ENCODE measurements at places on chromosomes 7 and 10.
A peak's percentile ranks its signal among the peaks of the same experiment; 100 is the strongest.

GRCh38 chr7:134693256-134693655, 46.6 kb downstream of the BPGM start:
- no peak for DNase-seq

DNA sequence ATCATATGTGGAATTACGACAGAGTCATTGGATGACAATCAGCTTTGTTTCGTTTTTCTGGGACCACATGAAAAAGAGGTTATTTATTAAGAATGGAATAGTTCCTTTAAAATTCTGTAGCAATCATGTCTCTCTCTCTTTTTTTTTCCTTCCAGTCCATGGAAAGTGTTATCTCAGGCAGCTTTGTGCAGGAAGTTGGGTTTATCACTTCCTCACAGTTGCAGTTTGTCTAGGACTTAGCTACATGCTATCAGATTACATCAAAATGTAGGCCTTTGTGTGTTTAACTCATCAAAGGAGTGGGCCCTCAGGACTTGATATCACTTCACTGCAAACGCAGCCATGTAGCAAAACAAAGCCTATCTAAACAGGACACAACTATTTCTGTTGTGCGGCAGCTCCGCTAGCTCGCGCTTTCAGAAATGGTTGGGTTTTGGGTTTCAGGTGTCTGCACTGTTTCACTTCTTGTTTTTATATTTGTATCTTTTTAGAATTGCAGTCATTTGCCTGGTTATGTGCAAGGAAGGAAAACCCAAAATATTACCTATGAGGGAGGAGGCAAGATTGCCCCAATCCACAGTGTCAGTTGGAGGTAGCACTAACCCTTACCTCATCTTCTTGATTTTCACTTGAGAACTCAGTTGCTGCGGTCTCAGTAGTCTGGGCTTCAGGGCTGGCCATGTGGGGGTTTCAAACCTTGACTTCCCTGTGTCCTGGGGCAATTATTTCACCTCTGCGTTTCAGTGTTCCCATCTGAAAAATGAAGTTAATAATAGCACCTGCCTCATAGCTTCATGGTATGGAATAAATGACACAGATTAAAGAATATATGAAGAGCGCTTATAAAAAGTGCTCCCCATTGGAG, 66.7 kb downstream of the HHEX start:
- no peak for DNase-seq

- no peak for DNase-seq
Observed at GRCh38 chr10:98055841-98056516, 25.6 kb upstream of the CRTAC1 start.

DNA sequence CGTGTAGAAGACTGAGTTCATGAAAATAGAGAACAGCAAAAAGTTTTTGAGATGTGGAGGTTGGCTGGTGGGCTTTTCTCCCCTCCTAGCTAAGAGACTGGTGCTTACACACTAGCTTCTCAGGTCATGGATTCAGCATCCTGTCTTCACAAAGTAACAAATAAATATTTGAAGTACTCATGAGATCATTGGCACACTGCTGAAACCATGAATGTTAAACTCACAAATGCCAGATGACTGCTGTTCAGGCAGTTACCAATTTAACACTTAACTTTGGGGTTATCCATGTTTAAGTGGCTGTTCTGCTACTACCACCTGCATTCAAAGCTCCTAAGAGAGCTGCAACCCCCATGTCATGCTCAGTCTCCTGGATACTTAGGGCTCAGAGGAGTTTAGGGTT, 119.0 kb upstream of the BET1 start:
- no peak for DNase-seq

DNA sequence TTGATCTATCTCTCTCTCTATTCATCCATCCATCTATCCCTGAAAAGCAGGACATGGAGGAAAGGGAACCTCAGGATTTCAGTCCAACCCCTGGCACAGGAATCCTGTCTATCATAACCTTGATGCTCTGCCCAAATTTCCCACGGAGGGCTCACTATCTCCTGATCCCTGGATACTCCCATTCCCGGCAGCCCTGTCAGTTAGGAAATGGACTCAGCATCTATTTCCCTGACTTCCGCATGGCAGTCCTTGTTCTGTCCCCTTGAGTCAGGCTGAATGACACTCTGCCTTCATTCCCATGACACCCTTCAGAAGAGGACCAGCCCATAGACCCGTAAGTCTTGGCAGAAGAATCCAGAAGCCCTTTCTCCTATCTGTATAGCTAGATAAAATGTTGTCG, 77.7 kb downstream of the VWA2 start:
- DNase-seq = no peak

GRCh38 chr10:75911426-75911825, 480.0 kb downstream of the LRMDA start:
- DNase-seq = no peak

DNA sequence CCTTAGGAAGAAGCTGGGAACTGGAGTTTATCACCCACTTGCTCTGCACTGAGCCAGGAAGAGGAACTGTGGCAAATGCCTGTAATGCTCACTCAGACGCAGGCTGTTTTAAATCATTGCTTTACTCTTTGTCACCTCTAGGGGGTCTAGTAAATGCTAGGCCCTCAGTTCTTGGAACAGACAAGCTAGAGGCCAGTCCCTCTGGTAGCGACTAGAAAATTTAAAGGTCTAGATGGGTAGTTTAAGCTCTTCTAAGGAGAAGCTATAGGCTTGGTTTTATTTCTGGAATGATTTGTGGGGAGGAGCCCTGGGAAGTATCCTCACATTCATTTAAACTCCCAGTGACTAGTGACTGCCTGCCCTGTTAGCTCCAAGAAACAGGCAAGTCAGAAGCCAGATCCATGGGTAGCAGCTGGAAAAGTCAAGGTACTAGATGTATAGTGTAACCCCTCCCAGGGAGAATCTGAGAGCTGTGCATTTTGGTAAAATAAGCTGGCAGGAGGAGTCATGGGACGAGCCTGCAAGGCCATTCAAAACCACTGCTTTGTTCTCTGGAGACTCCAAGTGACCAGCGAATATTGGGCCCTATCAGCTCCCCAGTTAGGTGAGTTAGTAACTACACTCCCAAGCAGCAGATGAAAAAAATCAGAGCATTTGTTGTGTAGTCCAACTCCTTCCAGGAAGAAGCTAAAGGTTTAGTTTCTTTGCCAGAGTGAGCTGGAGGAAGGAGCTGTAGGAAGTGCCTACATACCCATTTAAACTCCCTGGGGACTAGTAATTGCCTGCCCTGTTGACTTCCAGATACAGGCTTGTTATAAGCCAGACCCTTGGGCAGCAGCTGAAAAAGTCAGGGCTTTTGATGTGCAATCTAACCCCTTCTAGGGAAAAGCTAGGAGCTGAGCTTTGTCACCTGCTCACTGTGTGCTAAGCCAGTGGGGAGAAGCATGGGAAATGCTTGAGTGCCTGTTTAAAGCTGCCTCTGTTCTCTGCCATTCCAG, 68.9 kb downstream of the DYNC1I1 start:
- no peak for DNase-seq

DNA sequence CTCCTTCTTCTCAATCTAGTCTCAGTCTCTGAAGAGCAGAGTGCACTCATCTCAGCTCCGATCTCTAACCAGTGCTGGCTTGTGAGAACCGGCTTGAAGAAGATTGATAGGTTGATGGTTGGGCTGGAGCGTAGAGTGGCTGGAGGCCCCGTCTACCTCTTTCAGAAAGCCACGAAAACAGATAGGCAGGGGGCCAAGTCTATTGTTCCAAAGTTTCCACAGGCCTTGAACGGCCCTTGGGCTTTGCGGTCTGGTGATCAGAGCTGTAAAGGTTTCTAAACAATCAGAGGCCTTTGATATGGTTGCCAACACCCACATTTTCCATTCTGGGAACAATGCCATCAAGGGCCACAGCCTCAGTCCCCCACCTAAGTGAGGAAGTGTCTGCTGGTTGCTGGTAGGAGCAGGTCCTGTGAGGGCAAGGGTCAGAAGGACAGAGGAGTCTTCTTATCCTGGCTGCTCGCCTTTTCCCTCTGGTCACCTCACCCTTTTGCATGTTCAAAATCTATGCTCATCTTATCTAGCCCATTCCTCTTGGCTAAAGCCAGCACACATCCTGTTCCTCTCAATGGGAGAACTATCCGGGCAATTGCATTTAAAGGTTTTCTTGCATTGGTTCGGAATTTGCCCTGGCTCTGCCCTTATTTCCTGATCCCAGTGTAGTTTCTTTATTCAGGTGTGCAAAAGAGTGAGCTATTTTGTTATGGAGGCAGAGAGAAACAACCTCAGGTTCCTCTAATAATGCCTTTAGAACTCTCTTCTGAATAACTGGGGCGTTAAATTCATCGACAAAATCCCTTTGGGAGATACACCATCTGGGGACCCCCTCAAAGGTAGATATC, 70.3 kb upstream of the KMT2E start:
- no peak for DNase-seq

GRCh38 chr7:2668401-2668800, 19.6 kb upstream of the AMZ1 start:
- no peak for DNase-seq

DNA sequence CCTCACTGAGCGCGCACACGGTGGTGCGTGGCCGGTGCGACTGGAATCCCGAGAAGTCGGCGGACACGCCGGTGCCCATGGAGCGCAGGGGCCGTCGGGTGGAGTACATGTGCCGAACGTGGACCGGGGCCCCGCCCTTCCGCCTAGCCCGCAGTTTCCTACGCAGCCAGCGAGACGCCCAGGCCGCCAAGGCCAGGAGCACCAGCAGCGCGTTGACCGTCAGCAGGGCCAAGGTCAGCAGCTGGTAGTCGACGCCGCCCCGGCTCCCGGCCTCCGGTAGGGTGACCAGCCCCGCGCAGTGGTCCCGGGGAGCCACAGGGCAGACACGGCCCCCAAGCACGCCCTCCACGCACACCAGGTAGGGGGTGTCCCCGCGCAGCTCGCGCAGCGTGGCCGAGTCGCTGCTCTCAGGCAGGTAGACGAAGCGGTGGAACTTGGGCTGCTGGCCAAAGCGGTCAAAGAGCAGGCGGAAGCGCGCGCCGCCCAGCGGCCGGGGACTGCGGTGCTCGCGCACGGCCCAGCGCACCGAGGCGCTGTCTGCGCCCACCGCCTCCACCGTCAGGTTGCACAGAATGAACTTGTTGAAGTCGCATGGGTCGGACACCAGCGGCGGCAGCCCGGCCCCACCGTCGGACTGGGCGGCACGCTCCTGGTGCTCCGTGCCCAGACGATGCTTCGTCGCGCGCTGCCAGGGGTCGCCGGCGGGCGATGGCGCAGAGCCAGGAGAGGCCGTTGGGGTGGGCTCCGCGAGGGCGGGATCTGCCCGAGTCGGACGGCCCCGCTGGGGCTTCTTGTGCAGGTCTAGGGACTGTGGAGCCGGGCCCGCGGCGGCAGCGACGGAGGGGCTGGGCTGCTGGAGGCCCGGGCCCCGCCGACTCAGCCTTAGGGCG, 2.2 kb downstream of the TRIL start:
- DNase-seq = no peak

DNA sequence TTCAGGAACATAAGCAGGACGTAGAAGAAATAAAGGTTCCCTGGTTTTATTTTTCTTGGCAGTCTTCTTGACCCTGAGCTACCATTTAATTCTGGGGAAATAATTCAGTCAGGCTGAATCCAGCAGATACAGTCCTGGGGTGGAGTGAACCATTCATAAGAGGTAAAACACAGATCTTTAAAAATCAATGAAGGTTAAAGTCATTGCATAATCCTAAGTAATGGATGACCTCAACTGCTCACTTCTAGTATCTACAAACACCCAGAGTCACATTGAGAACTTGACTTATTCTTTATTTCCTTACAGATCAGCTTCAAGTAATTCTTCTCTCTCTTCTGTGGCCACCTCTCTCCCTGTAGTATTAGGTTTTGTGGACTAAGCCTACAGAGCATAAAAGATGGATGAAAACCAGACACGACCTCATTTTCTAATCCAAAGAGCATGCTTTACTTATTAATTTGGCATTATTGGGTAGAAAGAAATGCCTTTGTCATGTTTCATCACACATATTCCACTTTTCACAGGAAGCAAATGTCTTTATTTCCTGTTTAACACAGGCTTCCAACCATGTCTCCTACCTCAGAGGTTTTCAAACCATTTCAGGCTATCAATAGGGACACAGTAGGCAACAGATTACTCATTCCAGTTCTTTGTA, 182.3 kb upstream of the IMMP2L start:
- DNase-seq = no peak

GRCh38 chr10:79068203-79068561, 584 bp upstream of the ZMIZ1 start:
- no peak for DNase-seq

GRCh38 chr10:48501226-48501625, 103.6 kb downstream of the ARHGAP22 start:
- no peak for DNase-seq

- DNase-seq = no peak
Observed at GRCh38 chr7:13778967-13779366, 210.5 kb downstream of the ETV1 start.

GRCh38 chr10:70962686-70963085, 74.3 kb upstream of the PCBD1 start:
- DNase-seq = no peak

GRCh38 chr10:99917963-99918825, 91.6 kb downstream of the DNMBP start:
- no peak for DNase-seq

DNA sequence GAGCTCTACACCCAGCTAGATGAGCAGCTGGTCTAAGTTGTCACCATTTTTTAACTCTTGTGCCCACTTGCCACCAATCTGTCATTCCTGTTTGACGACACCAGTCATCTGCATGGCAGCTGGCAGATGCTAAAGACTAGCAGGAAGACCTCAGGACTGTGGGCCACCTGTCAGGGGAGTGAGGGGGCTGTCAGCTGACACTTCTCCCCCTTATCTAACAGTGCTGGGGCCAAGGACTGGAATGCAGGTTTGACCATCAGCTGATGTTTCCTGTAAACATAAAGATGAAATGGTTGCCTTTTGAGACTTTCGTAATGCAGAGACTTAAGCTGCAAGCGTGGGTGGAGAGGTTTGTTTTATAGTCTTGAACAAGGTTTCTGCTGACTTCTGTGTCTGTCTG, 93.5 kb downstream of the WNT2 start:
- DNase-seq = no peak

- DNase-seq = no peak
Observed at GRCh38 chr10:115046686-115047236, 46.4 kb upstream of the ATRNL1 start.

GRCh38 chr7:2882111-2882510, 38.0 kb upstream of the GNA12 start:
- no peak for DNase-seq

GRCh38 chr10:8053446-8054243, 843 bp upstream of the GATA3 start:
- peak; percentile 89 for DNase-seq

DNA sequence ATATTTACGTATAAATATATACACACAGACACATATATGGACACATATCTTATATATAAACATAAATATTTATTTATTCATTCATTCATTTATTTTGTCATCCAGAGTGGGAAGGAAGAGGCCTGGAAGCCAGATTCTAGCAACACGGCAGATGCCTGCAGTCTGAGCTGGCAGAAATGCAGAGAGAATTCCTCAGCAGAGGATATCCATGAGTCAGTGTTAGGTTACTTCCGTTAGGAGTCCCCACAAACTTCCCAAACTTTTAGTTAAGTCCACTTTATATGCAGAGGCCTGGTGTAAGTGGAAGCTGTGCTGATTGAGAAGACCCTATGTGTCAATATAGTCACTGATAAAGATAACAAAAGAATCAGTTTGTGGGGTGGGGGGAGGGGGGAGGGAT, 89.6 kb downstream of the PPP1R17 start:
- no peak for DNase-seq

- DNase-seq = no peak
Observed at GRCh38 chr10:70795613-70796012, 10.4 kb upstream of the TBATA start.
